CD4-positive, alpha-beta T cell treated with Interleukin-10 for 1 hour (primary cell): ENCODE measurements at places on chromosomes 4 and X.
A peak's percentile ranks its signal among the peaks of the same experiment; 100 is the strongest.

DNA sequence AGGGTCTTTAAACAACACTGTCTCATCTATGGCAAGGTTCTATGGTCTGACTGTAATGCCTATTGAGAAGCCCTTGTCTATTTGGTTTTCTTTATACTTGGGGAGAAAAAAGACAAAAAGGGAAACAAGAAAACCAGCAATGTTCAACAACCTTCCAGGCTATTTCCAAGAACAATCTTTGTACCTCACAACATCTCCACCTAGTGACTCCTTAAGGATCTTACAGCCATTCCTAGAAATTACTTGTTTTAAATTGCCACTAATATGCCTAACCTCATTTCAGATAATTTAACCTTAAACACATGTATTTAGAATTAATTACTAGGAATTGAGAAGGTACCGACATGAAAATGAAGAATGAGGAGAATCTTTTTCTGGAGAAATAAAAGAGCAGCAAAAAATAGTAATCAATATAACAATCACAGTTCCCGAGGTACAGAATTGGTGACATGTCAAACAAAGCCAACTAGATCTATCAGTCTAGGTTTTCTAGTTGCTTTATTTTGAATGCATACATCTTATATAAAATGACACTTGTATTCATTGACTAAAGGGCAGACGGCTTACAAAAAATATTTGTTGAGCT lies 1.6 kb upstream of the RBM46 start:
- no peak for DNase-seq

DNA sequence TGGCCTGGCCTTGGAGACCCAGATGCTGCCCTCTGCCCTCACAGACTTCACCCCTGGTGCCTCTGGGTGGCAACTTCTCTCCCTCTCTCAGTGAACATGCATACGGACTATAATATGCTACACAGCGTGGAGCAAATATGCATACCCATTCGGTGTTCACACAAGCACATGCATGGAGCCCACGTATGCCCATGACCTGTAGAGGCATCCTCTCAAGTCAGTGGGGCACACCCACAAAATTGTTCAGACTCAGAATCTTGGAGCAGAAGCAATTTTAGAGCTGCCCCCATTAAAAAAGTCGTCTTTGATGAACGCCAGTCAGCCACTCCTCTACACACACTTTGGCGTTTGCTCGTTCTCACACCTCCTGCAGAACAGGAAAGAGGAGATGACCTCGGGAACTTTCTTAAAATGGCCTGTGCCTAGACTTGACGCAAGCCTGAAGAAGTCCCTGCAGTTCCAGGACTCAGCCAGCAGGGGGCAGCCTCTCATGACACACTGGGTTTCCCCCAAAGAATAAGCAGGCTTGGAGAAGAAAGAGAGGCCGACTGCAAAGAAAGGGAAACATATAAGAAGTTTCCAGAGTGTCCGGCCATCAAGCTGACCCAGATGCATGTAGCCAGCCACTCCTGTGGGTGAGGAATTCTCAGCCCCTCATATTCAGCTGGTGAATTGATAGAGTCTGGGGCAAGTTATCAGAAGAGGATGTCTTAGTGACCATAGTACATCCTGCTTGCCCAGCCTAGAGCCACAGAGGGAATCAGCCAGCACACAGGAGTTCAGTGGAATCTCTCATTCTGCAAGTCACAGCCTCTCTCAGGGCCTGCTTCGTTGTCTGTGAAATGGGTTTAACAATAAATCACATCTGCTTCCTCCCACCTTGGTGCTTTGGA lies 17.3 kb downstream of the APLN start:
- DNase-seq: peak; percentile 73

- no peak for DNase-seq
Measured at GRCh38 chrX:42414057-42414456, 363.9 kb downstream of the PPP1R2C start.

- DNase-seq: no peak
Measured at GRCh38 chrX:23365541-23365940, 30.9 kb downstream of the PTCHD1 start.

DNA sequence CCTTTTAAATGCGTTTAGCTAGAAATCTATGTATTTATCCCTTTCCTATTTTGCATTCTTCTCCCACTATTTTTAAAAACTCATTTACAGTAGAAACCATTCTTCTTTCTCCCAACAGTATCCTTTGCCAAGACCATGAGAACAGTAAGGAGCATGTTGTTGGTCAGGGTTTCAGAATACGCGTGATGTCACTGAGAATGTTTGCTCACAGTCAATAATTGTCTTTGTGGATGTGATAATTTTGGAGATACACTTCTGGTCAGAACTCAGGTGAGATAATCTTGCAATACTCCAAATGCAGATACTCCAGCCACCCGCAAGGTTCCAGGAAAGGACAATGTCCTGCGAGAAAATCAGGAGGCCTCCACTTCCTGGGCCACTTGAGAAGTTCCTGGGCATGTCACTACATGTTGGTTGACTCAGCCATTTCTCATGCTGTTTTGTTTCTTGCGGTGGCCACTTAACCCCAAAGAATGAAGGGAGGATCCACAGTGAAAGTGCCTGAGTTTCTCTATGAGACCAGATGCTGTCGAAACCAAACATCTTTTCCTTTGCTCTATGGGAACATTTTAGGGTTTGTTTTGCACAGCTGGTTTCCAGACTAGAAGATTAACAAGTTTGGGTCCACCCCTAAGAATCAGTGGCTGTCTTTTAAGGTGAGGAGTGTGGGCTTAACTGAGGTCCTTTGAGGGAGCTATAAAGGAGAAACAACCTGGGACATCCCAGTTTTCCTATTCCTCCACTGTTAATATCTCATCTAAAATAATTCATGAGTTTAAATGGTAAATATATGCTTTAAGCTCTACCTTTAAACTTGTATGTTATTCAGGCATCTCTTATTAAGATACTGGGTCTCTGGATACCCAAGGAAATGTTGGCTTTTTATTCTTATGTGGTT lies 116.0 kb downstream of the SOWAHB start:
- DNase-seq: no peak

DNA sequence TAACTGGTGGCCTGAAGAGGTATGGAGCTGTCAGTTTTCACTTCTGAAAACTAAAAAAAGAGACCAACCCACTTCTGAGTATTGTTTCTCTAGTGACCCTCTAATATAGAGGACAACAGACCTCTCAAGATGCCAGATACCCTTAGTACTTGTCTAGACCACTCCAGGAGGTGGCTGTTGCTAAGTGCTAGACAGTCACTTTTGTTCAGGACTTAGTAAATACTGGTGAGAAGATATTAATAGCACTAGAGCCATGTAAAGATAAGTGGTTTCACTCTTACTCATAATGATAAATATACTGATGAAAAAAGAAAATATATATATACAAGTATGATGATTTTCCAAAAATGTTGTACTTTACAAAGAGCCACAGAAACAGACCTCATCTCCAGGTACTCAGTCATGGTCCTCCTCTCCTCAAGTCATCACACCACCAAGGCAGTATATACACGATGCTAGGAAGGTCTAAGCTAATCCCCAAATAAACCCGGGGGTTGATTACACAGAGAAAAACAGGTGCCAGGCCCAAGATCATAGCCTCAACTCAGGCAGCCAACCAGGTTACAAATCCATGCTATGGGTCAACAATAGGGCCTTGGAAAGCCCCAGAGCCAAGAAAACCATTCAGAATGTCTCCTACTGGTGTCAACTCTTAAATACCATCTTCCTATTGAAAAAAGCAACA lies 66.9 kb downstream of the ARHGEF9 start:
- DNase-seq: no peak

DNA sequence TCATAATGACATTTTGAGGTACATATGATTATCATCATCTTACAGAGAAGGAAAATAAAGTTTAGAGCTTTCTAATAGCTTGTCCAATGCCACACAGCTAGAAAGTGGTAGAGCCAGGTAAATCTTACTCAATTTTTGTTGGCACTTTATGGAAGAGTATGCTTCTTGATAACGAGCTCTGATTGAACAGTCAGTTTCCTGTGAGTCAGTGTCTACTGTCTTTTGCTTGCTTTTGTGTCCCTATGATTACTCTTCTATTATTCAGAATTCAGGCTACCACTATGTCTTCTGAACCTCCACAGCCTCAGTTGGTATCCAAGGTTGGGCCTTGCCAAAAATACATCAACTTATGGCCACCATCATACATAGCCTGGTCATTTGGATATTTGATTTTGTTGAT lies 2.6 kb downstream of the FAAH2 start:
- DNase-seq: no peak
